Camera-type eye (tissue), 1 donor: ENCODE measurements at places on chromosomes 7 and 10. TPM values are rescaled to one million over a fixed set of nuclear protein-coding genes. Genes with fewer than 3 reads are reported as not detected.

The PAPOLB gene
- total RNA-seq = 1.5 TPM

The YAE1 gene
- 60.3 TPM for total RNA-seq

The ZNF32 gene
- total RNA-seq = 51.3 TPM

The FLNC gene
- 92.8 TPM for total RNA-seq

The GDF2 gene
- total RNA-seq = not detected
